ENCODE measurements at places on chromosomes 4 and X.

DNA sequence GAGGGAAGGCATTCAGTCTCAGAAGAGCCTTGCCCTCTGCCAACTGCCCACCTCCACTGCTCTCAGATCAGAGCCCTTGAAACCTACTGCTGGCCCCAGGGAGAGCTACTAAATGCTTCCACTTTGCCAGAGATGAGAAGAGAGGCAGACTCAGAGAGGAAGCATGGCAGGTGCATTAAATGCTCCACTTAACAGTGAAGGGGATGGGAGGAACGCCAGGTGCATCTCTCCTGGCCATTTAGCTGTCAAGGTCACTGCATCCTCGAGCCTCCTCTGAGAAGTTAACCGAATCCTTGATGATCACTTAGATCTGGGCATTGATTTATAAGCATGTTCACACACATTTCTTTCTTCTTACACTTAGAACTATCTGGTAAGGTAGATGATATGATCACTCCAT is 15.0 kb downstream of the TRPC5 start:
- DNase-seq = no peak

GRCh38 chrX:106862972-106863688 is 40.0 kb downstream of the RIPPLY1 start:
- DNase-seq = peak; percentile 71

DNA sequence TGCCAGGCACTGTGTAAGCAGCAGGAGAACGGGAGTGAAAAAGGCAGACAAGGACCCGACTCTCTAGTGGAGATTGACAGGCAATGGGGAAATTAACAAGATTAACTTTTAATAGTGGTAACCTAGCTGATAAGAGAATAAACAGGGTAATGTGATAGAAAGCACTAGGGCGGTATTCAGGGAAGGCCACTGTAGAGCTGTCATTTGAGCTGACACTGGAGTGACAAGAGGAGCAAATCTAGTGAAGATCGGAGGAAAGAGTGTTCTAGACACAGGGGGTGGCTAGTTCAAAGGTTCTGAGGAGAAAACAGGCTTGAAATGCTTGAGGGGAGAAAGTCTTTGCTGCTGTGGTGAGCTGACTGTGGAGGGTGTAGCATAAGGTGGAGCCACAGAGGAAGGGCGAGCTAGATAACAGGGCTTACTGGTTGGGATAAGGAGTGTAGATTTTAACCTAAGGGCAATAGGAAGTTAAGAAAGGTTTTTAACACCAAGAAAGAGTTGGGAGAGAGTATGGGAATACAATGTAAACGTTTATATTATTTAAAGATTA is 122.8 kb downstream of the SLC10A7 start:
- DNase-seq = no peak

GRCh38 chr4:92236877-92237276 is 66.9 kb upstream of the GRID2 start:
- DNase-seq = no peak

GRCh38 chrX:29535212-29536162 is 679.9 kb upstream of the MAGEB2 start:
- no peak for DNase-seq

DNA sequence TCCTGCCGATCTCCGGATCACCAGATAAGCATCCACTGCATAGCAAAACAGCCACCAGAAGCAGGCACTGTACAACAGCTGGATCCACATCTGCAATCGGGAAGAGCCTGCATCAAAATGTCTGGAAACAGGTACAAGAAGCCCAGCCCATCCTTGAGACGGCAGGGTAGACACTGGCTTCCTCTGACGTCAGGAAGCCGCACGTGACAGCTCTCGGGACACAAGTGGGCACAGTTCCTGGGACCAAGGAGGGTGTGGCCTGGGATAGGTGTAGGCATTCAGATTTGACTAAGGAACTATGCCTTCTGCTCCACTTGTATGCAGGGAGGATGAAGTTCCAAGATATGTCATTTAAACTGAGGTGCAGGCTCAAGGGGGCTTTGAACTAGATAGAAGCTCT is 6.3 kb downstream of the GPR143 start:
- no peak for DNase-seq

DNA sequence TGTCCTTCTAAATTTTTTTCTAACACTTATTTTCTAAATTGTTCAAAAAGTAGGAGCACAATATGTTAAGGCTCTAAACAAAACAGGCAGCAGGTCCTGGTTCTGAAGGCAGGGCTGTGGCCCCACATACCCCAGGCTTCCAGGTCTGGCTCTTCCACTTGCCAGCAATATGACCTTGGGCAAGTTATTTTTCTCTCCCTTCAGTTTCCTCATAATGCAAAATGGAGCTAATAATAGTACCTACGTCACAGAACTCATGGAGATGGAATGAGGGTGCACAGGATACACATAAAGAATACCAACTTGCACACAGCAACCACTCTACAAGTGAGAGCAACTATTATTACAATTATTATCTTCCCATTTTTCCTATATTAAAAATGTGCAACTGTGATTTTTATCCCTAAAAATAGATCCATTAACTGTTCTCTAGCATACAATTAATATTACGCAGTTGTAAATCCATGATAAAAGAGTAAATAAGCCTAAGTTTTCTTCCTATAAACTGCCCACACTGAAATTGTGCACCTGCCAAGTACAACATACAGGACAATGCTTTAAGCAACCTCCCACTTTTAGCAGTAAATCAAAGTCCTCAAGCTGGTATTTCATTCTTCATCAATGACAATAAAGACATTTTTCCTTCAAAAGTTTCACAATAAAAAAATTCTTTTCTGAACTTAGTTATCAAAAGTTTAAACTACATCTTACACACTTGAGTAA is 27.0 kb downstream of the OTUD4 start:
- DNase-seq = no peak

DNA sequence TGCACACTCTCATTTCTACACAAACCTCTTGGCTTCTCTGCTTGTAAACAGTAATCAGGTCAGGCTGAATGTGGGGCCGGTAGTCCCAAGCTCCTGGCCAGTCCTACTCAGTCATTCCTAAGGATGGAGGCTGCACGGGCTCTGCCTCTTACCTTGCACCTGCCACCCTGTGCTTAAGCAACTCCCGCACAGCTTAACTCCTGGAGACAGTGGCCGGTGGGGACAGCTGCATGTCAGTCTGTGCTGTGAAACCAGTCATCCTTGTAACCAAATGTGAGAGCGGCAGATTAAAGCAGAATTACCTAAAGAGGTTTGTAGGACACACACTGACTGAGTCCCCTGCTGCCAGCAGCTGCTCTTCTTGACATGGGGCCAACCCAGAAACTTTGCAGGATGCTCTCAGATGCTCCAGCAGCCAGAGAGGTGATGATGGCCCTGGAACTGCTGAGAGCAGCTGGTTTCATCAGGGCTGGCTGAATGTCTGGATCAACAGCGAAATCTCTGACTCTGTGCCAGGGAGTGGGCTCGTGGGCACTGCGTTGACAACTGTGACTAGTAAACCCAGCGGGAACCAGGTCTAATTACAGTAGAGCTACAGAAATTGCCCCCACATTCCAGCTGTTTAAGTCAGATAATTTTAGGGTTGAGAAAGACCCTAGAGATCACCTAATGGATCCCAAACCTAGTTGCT is 123.7 kb downstream of the ANAPC4 start:
- no peak for DNase-seq

Measured in Karpas-422 (cell line).